ENCODE measurements at places on chromosomes 2 and 18. TPM values are rescaled to one million over a fixed set of nuclear protein-coding genes. Genes with fewer than 3 reads are reported as not detected.
A peak's percentile ranks its signal among the peaks of the same experiment; 100 is the strongest.

RRM2 gene
- 15.2 TPM for polyA plus RNA-seq

OR6B2 gene
- polyA plus RNA-seq = not detected

IGFBP2 gene
- 5.8 TPM for polyA plus RNA-seq

ANKAR gene
- 5.0 TPM for polyA plus RNA-seq

MAP3K19 gene
- polyA plus RNA-seq = not detected

SCG2 gene
- polyA plus RNA-seq = not detected

ZNF804A gene
- polyA plus RNA-seq = 0.03 TPM

FEV gene
- not detected for polyA plus RNA-seq

APOB gene
- polyA plus RNA-seq = 1,569 TPM

MDH1B gene
- 0.17 TPM for polyA plus RNA-seq

NCKAP5 gene
- polyA plus RNA-seq = 0.04 TPM

CDH2 gene
- 36.1 TPM for polyA plus RNA-seq

DNA sequence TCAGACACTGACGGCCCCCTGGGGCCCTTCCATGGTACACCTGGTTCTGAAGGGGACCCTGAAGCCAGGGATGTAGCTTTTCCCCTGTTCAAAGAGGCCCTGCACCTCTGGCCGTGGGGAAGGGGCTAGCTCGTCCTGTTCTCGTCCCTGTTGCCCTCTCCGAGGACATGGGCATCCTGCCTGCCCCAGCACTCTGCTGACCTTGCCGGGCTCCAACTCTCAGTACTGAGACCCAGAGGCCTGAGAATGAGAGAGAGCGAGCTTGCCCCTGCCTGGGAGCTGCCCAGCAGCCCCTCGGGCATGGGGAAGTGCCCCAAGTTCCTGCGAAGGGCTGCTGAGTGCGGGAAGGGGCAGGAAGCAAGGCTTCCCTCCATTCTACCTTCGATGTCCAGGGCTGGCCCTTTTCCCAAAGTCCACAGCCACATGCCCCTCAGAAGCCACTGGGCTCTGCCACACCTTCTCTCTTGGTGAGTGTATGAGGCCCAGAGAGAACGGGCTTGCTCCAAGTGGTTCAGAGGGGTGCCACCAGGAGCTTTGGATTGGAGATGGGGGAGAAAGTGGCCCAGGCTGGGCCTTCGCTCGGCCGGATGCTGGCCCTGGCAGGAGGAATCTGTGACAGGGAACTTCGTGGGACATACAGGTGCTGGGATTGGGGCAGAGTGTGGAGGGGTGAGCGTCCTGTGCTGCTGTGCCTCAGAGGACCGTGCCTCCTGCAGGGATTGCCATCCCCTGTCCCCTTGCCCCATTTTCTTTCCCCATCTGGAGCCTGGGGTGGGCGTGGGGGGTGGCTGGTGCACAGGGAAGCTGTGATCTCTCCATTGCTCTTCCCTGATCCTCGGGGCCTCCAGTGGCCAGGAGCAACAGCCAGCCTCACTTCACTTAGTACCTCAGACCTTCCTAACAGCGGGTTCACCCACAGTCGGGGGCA is 50.8 kb downstream of the KCNIP3 start:
- no peak for DNase-seq

DNA sequence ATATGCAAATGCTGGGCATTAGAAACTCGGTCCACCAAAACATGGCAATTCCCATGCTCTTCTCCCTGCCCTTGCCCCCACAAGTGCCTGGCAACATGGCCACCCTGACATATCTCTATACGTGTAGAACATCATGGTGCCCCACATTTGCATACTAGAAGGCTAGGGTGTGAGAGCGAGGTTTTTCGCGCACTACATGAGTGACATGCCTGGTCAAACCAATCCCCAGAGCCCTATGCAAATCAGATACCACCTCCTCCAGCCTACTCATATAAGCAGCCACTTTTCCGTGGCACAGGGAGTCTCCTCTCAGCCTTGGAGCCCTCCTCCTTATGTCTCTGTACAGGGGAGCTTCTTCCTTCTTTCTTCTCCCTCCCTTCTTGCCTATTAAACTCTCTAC is 296.1 kb upstream of the GULP1 start:
- DNase-seq = no peak

- DNase-seq = no peak
These were observed 197.7 kb upstream of the RAB12 start for GRCh38 chr18:8411492-8411891.

- DNase-seq = no peak
These were observed 294.9 kb downstream of the DYSF start for GRCh38 chr2:71748227-71748626.

DNA sequence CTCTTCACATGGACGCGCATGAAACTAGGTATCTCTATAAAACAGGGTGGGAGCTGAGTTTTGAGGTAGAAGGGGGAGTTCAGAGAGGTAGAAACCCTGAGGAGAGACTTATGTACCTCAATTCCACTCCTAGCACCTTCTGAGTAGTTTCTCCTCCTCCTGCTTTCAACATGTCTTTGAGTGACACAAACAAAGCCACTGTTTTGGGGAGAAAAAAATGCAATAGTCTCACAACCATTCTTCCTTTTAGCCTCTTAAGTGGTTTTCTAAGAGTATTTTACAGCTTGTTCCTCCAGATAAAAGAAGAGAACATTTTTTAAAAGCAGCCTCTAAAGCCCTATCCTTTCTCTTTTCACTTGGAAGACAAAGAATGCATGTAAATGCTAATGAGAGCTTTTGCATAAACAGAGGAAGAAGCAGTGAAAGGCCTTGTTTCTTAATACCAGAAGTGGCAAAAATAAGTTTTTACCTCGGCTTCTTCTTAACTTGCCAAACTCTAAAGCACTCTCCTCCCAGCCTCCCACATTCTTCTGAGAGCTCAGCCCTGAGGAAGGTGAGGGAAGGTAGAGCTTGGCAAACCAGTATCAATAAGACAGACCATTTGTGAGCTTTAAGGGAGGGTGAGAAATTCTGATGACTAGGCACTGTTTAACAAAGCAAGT is 1304.4 kb upstream of the ACVR2A start:
- DNase-seq = no peak

DNA sequence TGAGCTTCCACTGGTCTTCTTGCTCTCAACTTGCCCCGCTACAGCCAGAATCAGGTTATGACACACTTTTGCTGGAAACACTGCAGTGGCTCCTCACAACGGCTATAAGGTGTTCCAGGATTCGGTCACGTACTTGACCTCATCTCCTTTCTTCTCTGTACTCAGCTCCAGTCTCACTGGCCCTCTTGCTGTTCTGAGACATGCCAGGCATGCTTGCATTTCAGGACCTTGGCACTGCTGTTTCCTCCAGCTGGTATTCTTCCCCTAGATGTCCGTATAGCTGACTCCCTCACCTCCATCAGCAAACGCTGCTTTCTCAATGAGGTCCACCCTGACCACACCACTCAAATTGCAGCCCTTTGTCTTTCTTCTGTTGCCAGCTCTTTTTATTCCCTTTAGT is 31.9 kb upstream of the C1GALT1C1L start:
- no peak for DNase-seq

- DNase-seq = no peak
These were observed 305.7 kb upstream of the SKOR2 start for GRCh38 chr18:47557160-47557559.

DNA sequence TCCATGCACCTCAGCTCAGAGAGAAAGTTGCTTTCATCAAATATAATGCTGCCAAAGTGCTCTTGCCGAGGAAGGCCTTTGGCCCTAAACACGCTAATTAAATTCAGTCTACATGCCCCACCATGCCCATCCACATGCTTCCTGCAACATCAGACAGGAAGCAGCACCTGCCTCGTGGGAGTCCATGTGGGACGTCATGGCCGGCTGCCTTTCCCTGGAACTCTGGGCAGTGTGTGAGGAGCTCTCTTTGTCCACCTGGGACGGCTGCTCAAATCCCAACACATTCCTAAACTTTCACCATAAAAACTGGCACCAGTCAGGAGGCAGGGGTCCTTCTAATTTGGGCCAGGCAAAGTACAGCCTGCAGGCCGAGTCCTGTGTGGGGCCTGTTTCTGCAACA is 23.1 kb downstream of the FAM178B start:
- DNase-seq = no peak

- DNase-seq = no peak
These were observed 31.3 kb upstream of the ASB18 start for GRCh38 chr2:236295481-236295880.

DNA sequence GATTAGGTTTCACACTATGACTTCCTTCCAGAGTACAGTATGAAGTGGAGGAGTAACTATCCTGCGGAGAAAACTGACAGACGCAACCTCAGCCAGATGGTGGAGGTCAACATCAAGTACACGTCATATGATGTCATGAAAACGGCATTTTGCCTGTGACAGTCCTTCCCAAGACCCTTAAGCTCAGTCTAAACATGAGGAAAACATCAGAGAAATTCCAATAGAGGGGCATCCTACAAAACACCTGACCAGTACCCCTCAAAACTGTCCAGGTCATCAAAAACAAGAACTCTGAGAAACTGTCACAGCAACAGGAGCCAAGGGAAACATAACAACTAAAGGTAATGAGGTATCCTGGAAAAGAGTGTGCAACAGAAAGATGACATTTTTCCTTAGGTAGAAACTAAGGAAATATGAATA is 1.7 kb downstream of the RNU4ATAC start:
- peak; percentile 25 for DNase-seq

- no peak for DNase-seq
These were observed 1.6 kb upstream of the RAMP1 start for GRCh38 chr2:237857791-237858190.

GRCh38 chr2:136137982-136138381 is 20.0 kb upstream of the CXCR4 start:
- no peak for DNase-seq

- peak; percentile 84 for DNase-seq
These were observed 22.6 kb upstream of the FZD5 start for GRCh38 chr2:207792244-207792785.

DNA sequence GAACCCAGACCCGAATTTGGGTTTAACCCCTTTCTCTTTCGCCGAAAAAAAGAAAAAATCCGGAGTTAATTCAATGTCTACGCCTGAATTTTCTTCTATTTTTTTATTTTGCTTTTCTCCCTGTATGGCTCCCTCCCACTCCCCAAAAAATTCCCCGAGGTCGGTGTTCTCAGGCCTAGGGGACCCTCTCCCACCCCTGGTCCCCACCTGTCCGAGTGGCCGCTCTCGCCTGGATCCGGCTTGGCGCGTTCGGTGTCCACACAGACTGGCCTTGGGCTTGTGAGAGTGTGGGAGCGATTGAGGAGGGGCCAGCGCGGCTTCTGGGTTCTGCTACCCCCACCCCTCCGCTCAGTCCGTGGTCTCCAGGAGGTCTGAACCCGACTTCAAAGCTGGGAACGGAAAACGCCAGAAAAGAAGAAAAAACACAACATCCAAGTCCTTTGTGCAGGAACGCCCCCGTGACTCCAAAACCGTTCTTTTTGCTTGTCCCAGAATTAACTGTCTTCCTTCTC is 5.7 kb upstream of the EN1 start:
- DNase-seq = no peak

DNA sequence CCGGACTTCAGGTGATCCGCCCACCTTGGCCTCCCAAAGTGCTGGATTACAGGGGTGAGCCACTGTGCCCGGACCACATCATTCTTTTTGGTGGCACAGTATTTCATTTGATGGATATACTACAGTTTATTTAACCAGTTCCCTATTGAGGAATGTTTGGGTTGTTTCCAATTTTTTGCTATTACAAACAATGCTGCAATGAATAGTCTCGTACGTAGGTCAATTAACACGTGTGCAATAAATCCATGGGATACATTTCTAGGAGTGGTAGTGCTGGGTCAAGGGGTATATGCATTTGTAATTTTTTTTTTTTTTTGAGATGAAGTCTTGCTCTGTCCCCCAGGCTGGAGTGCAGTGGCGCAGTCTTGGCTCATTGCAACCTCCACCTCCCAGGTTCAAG is 28.4 kb upstream of the XPO1 start:
- DNase-seq = no peak

- no peak for DNase-seq
These were observed 11.7 kb downstream of the ZAP70 start for GRCh38 chr2:97724946-97725688.

- peak; percentile 64 for DNase-seq
These were observed 175.7 kb downstream of the SOCS6 start for GRCh38 chr18:70464343-70465114.

DNA sequence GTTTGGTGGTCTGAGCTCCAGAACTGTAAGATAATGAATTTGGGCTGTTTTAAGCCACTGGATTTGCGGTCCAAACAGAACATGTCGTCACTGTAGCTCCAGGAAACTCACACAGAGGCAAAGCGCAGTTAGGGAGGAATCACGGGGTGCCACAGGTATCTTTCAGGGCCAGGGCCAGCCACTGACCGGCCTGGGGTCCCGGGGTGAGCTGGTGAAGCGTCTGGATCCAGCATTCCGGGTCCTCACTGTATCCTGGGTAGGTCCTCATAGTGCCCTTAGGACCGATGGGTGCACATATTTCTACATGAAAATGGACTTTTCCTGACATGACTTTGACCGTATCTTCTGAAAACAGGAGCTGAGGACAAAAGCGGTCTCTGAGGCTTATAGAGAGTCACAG is 196.0 kb upstream of the HDAC4 start:
- no peak for DNase-seq

DNA sequence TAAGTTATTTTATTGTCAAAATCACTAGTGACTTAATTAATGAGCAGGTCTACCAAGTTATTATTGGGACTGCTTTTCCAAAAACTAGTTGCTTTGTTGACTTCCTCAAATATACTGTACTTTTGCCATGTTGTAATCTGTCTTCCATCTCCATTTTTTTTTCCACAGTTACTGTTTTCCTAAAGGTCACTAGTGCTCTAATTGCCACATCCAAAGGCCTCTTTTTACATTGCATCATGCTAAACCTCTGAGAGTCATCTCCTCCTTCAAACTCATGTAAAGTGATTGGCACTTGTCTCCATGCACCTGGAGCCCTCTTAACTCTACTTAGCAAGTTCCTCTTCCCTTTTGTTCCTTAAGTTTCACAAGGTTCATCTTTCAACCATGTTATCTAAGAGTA is 11.8 kb downstream of the PMAIP1 start:
- no peak for DNase-seq

GRCh38 chr2:171226461-171226860 is 65.8 kb upstream of the TLK1 start:
- no peak for DNase-seq

DNA sequence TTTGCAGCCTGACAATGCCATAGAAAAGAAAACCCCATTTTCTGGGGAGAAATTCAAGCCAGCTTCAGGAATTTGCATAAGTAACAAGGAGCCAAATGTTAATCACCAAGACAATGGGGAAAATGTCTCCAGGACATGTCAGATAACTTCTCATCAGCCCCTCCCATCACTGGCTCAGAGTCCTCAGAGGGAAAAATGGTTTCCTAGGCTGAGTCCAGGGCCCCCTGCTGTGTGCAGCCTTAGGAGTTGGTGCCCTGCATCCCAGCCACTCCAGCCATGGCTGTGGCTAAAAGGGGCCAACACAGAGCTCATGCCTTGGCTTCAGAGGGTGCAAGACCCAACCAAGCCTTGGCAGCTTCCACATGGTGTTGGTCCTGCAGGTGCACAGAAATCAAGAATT is 63.7 kb upstream of the FANCL start:
- DNase-seq = no peak

DNA sequence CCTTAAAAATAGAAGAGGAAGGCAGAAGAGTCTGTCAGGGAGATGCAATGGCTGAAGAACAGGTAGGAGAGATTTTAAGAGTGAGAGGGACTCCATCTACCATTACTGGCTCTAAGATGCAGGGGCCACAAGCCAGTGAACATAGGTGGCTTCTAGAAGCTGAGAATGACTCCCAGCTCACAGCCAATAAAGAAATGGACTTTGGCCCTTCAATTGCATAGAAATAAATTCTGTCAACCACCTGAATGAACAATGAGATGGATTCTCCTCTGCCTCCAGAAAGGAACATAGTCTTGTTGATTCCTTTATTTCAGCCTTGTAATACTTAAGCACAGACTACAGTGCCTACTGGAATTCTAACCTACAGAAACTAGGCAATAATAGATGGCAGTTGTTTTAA is 603.3 kb upstream of the NXPH2 start:
- no peak for DNase-seq

GRCh38 chr2:25098670-25099486 is 57.0 kb downstream of the EFR3B start:
- DNase-seq = no peak
